ENCODE measurements at places on chromosomes 3 and 15. TPM values are rescaled to one million over a fixed set of nuclear protein-coding genes. Genes with fewer than 3 reads are reported as not detected.

CCDC39 gene
- not detected for total RNA-seq

FOXB1 gene
- 1.3 TPM for total RNA-seq

GOLGA8J gene
- 0.67 TPM for total RNA-seq

TGM5 gene
- 0.16 TPM for total RNA-seq

DZIP1L gene
- total RNA-seq, result 19.8 TPM

SPG21 gene
- total RNA-seq, result 61.0 TPM

BDH1 gene
- total RNA-seq, result 0.96 TPM

ZKSCAN7 gene
- total RNA-seq, result 5.7 TPM

GOLGA6L7 gene
- not detected for total RNA-seq

IGSF11 gene
- 0.22 TPM for total RNA-seq

CMTM8 gene
- 1.6 TPM for total RNA-seq

GCNT3 gene
- 1.8 TPM for total RNA-seq

TM6SF1 gene
- 2.1 TPM for total RNA-seq

XYLB gene
- total RNA-seq, result 1.4 TPM

BTD gene
- 16.2 TPM for total RNA-seq

BMF gene
- total RNA-seq, result 31.0 TPM

SPESP1 gene
- not detected for total RNA-seq

PRSS50 gene
- total RNA-seq, result not detected
